MM.1S (cell line): ENCODE measurements at places on chromosomes 2 and 18.

DNA sequence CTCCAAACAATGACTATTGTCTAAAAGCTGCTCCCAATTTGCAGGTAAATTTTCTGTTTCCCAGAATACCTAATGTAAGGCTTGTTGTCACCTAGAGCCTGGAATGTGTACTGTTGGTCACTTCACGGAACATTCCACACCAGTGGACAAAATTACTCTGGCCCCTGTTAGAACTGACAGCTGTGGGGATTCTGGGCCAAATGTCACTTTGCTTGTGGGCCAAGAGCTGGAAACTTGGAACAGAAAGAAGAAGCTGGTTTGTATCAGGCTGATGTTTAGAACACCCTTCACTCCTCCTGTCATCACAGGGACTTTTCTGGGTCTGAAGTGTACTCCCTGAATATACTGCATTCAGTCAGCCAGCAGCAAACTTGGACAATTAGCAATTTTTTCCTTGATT lies 495.6 kb upstream of the SYT4 start:
- DNase-seq: no peak

DNA sequence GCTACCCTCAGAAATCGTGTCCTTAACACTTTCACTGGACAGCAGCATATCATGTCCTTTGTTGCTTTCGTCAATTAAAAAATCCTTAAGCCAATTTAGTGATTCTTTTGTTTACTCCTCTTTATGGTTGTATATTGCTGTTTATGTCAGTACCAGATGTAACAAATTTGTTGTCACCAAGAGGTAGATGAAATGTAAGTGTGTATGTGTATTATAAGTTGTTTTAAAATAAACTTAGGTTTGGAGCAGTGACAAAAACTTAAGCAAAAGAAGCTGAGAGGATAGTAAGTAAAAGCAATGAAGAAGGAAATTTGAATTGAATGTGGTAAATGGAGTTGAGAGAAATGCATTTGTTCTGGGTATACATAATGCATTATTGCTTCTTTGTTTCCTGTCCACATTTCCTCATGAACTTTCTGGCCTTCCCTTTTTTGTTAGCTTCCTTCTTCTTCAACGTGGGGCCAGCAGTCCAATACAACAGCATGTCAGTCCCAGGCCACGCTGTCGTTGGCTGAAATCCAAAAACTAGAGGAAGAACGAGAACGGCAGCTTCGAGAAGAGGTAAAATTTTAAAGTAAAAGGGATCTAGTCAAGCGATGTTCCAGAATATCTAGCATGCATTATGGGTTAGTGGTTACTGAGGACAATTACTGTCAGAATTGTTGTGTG lies 30.5 kb upstream of the SNORC start:
- no peak for DNase-seq

- no peak for DNase-seq
Observed at GRCh38 chr2:38690499-38691420, 24.8 kb downstream of the GALM start.

- no peak for DNase-seq
Observed at GRCh38 chr2:41701231-41701630, 346.6 kb upstream of the PKDCC start.

DNA sequence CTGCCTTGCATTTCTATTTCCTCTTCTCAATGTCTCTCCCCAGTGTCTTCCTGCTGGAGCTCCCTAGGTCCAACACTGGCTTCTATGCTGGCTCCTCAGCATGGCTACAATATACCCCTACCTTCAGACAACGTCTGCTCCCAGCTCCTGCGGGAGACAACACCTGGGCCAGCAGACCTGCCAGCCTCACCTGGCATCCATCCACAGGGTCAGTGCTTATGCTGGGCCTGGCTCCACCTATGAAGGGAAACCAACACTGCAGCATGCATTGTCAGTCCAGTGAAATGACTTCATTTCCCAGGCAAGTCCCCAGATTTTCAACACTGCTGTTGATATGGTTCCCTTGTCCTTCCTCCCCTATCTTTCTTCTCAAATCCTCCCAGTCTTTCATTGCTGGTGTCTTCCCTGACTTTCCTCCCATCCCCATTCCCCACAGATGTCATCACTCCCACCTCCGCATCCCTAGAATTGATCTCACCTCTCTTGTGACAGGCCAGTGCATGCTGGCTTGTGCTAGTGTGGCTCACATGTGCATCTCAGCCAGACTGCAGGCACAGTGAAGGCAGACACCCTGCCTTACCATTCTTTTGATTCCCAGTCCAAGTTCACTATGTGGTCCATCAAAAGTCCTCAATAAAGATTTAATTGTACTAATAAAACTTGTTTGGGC lies 98.0 kb downstream of the MYO5B start:
- DNase-seq: no peak

DNA sequence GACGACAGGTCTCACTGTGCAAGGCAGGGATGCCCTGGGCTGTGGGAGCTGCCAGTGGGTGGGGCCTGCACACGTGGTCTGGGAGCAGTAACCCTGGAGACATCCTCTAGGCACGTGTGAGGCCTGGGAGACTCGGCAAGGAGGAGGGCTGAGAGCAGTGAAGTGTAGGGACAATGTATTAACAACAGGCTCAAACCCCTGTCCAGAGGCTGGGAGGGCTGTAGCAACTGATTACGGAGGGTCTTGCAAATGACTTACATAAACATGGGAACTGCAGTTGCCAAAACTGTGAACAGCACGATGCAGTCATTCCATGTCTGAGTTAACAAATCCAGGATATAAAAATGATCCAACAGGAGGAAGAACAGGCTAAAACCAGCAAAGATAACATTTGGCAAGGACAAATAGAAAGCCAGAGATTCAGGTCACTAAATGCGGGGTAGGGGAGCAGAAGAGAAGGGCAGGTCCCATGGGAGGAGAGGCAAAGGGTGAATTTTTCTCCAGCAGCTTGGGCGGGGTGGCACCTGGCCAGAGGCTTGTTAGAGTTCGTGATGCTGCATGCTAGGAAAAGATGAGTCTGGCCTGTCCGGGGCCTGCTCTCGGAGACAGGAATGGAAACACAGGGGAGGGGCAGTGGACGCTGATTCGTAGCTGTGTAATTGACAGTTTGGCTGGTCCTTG lies 44.9 kb downstream of the CYP27C1 start:
- no peak for DNase-seq

DNA sequence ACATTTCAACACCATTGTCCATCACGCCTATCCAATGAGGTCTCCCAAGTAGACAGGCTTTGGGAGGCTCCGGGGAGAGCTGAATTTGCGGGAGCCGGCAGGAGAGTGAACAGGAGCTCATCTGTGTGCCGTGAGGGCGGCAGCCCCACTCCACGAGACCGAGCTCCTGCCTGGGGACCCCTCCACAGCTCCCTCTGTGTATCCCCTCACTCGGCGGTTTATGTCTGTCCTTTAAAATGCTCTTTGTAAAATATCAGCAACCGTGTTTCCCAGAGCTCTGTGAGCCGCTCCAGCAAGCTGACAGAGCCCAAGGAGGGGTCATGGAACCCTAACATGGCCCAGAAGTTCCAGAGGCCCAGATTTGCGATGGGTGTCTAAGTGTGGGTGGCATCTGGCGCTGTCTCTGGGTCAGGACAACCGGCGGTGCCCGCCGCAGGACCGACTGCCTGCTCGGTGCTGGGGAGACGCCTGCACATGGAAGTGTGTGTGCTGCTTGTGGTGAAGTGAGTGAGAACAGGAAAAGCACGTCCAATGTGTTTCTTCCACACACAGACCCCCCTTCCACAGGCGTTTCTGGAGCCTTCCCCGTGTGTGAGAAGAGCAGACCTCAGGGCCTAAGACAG lies 34.8 kb downstream of the SLC66A2 start:
- DNase-seq: no peak

DNA sequence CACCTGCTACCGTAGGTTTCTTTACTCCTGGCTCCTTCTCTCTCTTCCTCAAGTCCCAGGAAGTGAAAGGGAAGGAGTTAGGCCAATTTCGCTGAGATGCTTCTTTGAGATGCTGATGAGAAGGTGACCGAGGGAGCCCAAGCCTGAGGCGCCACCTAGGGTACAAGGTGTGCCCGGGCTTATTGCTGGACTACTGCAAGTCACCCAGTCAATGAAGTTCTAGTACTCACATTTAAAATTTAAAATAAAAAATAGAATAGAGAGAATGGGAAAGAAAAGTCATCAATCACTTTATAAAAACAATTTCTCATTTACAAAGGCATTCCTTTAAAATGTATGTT lies 45.3 kb downstream of the ACAA2 start:
- DNase-seq: peak; percentile 28

DNA sequence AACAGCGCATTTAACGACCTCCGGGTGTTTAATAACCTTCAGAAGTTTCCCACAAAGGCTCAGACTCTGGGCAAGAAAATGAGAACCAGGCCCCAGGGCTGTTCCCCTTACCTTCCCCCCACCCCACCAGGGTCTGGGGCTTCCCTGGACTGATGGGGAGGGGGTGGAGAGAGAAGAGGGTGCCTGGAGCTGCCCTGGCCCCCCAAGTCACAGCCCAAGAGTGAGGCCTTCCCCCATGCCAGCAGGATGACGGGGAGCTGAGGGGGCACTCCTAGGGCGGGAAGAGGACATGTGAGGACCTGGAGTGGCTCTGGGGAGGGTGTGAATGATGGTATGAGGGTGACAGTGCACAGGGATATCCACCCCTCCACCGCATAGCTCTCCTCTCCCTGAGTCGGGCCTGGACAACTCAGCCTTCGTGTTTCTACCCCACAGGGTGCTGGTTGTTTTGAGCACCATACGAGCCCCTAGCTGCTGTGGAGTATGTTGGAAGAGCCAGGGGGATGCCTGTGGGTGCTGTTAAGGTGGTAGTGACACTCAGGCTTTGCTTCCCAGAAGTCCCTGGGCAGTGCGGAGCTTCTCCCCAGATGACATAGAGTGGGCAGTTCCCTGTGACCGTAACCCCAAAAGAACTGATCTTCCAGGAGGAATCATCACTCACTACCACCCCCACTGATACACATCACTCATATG lies 3.9 kb downstream of the PKDCC start:
- DNase-seq: no peak

DNA sequence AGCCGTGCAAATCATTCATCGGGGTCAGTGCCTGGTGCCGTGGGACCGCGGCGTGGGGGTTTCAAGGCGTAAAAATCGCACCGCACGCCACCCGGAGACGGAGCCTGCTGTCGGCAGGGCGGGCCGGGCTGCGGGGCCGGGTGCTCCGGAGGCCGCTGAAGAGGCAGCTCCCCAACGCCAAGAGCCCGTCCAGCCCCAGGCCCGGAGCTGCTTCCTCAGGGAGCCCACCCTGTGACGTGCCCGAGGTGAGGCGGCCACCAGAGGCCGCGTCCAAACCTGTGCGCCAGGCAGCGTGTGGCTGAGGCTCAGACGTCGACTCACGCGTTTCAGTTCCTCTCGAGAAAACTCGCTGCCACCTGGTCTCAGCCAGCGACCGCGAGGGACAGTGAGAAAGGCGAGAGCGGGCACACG lies 98.1 kb downstream of the NFATC1 start:
- no peak for DNase-seq

GRCh38 chr18:10791169-10791831 lies 265.5 kb downstream of the NAPG start:
- DNase-seq: no peak

DNA sequence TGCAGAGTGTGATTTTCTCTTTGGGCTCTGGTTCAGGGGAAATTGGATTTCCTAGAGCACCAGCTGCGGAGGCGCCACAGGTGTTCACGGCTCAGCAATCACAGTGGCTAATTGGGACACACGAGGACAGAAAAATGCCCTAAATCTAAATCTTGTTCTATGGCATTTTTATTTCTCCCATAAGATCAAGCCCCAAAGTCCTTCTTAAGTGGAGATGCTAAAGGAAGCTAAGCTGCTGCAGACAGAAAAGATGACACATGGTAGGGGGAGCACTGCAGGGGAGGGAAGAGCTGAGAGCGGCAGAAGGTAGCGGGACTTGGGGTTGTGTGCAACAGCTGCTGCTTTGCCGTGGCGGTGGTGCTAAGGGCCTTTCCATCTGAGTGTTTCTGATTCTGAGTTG lies 280.6 kb downstream of the MYT1L start:
- no peak for DNase-seq

- DNase-seq: no peak
Observed at GRCh38 chr2:173415431-173416381, 61.0 kb downstream of the CDCA7 start.

DNA sequence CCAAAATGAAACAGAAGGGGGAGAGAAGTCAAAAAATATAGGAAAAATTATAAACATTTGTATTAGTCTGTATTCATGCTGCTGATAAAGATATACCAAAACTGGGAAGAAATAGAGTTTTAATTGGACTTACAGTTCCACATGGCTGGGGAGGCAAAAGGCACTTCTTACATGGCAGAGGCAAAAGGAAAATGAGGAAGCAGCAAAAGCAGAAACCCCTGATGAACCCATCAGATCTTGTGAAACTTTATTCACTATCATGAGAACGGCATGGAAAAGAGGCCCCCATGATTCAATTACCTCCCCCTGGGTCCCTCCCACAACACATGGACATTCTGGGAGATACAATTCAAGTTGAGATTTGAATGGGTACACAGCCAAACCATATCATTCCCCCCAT lies 79.1 kb downstream of the ZRANB3 start:
- DNase-seq: no peak

DNA sequence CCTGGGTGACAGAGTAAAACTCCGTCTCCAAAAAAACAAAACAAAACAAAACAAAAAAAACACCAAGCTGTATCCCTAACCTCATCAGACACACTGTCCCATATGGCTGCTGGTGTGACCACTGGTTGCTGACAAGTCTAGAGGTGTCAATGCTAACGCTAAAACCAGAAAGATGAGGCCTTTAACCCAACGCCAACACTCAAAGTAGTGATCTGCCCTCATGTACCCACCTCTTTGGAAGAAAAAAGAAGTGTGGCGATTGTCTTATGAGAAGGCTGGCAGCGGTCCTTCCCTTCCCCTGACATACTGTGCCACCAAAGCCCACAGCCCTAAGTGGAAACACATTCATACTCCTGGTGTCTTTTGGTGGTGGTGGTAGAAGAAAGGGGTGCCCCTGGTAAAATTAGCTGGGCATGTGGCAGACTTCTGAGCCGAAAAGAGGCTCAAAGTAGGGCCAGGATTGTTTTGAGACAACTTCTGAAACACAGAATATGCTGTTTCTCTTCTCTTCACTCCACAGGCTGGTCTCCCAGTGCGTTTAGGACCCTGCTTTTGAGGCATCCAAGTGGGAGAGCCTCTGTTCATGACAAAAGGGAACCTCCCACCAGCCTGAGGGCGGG lies 9.8 kb downstream of the SERTAD2 start:
- DNase-seq: no peak

DNA sequence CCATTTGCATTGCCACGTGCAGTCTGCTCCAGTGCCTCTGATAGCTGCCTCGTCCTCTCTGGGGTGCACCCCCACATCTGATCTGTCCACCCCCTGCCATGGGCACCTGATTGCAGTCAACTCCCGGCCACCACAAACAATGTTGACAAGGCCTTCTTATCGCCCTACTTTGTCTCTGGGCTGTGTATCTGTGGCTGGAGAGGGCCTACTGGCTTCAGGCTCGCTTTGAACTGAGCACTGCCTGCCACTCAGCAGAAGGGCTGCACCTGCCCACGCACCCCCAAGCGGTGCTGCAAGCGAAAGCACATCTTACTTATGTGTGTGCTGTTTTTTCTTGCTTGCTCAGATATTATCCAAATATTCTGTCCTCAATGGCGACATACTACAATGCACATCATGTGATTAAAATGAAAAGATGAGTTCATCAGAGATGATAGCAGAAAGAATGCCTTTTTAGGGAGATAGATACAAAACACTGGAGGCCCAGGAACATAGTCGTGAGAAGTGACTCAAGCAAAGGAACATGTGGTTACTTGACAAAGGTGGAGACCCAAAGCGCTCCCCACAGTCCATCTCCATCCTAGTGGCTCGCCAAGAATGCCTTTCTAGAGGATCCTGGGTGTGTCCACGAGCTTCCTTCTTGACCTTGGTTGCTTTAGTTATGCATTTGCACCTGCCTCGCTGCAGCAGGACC lies 28.8 kb downstream of the FBLN7 start:
- no peak for DNase-seq
